Naive thymus-derived CD8-positive, alpha-beta T cell (primary cell): ENCODE measurements at places on chromosomes 12 and 14.

DNA sequence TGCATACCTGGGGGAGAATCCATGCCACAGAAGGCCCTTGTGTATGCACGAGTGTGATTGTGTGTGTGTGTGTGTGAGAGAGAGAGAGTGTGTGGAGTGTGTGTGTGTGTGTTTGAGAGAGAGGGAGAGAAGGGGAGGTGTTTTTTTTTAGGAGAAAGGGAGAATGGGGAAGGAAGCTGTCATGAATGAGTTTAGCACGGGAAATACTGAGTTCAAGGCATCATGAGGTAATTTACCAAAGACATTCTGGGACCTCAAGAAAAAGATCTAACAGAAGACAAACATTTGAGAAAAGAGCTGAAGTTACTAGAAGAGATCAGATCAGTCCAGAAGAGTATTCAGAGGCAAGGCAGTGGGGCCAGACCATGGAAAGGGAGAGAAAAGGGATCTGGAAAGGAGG, 157.1 kb downstream of the TTC7B start:
- no peak for DNase-seq

DNA sequence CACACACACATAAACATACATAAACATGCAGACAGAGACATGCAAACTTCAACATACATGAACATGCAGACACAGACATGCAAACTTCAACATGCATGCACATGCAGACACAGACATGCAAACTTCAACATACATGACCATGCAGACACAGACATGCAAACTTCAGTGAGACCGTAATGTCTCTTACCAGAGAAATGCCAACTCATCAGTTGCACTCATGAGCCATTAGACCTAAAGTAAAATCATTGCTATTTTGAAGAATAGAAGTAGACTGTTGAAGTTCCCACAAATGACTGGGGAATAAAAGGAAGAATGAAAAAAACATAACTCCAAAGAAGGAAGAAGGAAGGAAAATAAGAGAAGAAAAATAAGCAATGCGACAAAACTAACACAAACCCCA, 1044.0 kb upstream of the TMEM132C start:
- no peak for DNase-seq

GRCh38 chr12:61538951-61539350, 721.3 kb upstream of the USP15 start:
- no peak for DNase-seq

DNA sequence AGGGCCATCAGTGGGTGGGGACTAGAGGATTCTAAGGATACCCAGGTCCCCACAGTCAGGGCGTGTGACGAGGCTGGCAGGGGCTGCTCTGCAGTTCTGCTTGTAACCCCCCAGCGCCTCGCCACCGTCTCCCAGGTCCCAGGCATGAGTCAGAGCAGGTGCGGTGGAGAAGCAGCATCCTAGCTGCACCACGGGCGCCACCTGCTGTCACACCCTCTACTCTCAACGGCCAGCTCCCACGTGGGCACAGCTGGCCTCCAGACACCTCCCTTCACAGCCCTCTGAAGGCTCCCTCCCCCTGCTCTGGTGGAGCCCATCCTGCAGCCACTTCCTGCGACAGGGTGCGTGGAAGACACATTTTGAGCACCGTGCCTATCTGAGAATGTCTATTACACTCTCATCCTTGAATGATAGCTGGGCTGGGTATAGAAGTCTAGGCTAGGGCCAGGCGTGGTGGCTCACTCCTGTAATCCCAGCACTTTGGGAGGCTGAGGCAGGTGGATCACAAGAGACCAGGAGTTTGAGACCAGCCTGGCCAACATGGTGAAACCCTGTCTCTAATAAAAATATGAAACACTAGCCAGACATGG, 6.9 kb upstream of the NUDT14 start:
- DNase-seq = no peak

GRCh38 chr12:109244073-109244472, 65.0 kb downstream of the FOXN4 start:
- DNase-seq = no peak

GRCh38 chr12:57845478-57846284, 848 bp downstream of the CTDSP2 start:
- peak; percentile 66 for DNase-seq

DNA sequence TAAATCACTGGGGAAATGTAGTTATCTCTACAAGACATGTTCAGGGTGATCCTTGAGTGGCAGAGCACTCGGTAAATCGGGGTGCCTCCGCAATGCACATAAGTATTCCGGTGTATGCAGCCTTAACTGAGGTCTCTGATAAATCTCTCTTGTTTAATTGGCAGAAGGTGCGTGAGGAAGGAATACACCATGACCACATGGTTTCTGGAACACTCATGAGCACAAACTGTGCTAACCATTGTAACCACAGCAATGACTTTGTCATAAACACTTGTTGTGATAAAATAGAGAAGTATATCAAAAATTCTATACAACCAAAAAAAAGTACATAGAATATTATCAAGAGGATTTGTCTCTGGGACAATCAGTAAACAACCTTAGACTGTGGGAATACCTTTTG, 146.8 kb upstream of the DIO2 start:
- DNase-seq = no peak

DNA sequence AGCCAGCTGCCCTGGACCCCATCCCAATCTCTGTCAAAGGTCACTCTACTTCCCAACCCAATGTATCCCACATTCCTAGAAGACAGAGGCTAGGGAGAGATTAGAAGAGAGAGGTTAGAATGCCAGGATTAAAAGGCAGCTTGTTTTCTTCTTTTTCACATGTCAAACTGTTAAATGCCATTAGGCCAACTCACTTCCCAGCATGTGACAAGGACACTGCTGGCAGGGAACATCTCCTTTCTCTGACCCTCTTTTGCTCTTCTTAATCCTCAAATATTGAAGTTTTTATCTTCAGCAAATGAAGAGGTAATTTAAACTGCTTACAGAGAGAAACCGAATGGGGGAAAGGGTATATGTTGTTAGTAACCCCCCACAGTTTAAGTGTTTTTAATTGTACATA, 89.1 kb downstream of the BBS10 start:
- no peak for DNase-seq

DNA sequence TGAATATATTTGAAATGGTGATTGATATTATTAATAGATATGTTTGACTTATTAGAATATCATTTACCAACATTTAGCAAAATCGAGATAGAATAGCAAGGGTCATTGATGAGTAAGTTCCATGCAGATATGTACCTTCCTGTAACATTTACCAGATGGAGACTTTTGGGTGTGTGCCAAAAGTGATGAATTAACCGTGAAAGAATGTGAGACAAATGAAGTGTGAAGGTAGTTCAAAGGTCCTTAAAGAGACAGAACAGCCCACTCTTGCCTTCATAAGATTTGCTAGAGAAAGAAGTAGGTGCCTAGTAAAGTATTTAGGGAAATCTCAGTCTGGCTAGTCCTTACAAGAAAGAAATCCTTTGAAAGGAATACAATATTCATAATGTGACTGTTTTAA, 45.5 kb downstream of the FGD4 start:
- no peak for DNase-seq

GRCh38 chr12:49358483-49359141, 8.7 kb upstream of the SPATS2 start:
- DNase-seq = peak; percentile 66

GRCh38 chr12:17456486-17456885, 633.5 kb downstream of the RERGL start:
- DNase-seq = no peak

- DNase-seq = no peak
Measured at GRCh38 chr12:118034429-118035189, 18.1 kb downstream of the RFC5 start.

- no peak for DNase-seq
Measured at GRCh38 chr12:106602076-106602475, 19.3 kb downstream of the RFX4 start.

DNA sequence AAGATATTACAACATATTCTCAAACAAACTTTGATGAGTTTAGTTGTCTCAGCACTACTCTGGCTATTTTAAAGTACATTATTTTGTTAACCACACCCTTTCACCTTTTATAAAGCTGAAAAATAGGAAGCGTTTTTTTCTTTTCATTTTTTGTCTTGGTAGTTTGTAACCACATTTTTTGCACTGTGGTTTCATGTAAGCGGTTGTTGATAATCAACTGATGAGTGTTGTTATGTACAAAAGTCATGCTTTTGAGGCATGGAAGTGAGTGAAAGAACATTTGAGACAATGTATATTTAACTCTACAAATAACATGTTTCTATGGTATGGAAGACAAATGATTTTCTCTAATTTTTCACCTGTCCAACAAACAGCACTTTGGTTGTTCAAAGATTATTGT, 52.1 kb upstream of the ATP2B1 start:
- no peak for DNase-seq

DNA sequence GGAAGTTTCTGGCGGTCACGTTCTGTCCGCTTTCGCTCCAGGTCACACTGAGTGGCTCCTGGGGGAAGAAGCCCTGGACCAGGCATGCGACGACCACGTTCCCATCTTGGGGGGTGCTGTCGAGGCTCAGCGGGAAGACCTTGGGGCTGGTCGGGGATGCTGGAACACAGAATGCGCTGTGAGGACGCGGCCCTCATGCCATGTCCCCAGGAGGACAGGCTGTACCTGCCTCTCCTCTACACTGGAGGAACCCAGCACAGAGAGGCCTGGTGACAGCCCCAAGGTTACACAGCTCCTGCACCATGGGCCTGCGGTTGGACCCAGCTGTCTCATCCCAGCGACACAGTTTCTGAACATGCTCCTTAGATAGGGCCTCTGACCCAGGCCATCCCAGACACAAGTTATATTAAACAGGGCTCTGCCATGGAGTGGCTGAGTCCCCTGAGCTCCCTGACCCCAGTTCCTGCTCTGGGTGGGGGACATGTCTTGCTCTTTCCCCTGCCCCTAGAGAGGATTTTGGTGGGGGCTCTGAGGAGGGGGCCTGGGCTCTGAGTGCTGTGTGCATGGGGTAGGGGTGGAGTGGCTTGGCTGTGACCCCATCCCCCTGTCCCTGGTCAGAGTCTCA, 62.0 kb downstream of the TMEM121 start:
- no peak for DNase-seq

DNA sequence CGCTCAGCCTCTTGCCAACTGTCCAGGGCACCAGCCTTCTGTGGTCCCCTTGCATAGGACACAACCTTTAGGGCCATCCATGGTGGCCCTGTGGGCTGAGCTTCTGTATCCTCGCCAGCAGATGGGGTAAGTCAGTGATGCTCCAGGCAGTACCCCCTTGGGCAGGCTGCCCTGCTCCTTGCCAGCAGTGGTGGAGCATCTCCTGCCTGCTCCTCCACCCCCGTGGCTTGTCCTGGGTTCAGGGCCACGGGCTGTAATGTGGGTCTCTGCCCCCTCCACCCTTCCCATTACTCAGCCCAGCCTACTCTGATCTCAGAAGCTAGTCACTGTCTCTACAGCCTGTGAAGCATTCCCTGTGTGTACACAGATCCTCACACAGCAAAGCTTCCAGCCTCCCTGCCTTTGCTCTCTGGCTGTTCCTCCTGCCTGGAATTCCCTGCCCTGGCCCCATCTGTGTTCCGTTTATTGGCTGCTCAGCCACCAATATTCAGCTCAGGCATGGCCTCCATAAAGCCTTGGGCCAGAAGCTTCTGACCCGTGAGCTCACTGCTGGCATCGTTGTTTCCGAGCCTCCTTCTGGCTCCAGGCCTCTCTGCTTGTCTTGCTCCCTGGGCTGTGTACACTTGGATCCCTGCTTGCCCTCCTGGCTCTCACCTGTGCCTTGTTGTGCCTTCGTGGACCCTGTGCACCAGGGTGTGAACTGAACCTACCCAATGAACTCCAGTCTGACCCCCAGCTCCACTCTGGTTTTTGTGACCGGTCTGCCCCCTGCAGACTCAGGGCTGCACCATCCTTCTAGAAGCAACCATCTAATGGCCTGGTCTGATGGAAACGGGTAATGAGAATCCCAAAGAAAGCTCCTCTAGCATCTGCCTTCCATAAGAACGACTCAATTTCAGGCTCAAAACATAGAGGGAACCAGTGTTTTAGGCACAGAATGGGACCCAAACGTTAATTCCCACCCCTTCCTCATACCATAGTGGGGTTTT, 177.0 kb upstream of the PRMT8 start:
- DNase-seq = no peak

DNA sequence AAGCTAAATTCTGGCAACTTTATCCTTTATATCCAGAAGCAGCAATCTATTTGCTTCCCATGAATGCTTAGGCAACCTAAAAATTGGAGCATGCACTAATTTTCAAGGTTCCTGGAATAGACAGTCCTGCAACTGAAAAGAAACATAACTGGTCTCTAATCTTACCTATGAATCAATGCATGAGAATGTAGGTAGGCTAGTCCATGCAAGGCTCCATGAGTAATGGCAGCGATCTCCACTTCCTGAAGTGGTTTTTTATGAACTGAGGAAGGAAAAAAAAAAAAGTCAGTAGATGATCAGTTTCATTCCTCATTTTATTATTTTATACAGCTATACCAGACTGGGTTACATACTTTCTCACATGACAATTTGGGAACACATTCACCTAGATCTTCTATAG, 102.0 kb downstream of the PEBP1 start:
- no peak for DNase-seq
